ENCODE measurements at places on chromosomes 3 and 15.

DNA sequence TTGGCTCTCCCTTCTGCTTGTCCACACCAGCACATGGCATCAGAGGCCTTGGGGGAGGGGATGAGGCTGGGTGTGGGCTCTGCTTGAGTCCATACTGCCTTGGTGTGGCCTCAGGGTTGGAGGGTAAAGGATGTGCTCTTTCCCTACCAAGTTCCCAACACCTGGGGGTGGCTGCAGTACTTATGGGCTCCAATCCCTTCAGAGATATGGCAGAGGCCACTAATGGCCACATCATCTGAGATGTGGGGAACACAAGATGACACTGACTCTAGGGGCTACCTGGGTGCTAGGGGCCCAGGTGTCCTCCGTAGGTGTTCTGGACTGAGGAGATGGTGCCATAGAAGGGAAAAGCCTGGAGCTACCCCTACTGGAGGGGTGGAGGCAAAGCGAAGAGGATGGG lies 6.9 kb downstream of the CXCR6 start:
- ATAC-seq = no peak

GRCh38 chr3:18113417-18113816 lies 311.7 kb downstream of the SATB1 start:
- no peak for ATAC-seq

DNA sequence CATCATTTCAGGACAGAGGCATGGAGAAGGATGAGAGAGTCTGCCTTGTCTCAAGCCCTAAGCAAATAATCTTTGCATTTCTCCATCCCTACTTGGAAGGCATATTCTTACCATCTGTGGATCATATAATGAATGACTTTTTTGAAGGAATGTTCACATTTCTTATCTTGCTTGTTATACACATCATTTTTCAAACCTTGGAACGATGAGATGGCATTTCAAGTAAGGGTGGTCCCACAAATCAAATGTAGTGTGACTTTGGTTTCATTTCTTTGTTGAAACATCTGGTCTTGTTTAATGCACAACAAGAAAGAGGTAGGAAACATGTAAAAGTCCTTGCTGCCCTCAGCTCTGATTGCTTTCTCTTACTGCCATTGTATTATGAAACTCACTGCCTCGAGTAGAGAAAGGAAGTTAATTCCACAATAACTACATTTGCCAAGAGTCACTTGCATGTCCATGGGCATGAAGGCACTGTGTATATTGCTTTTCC lies 32.1 kb downstream of the RBMS3 start:
- ATAC-seq = peak; percentile 51

- ATAC-seq = no peak
Observed at GRCh38 chr3:111244760-111245159, 173.1 kb downstream of the NECTIN3 start.

DNA sequence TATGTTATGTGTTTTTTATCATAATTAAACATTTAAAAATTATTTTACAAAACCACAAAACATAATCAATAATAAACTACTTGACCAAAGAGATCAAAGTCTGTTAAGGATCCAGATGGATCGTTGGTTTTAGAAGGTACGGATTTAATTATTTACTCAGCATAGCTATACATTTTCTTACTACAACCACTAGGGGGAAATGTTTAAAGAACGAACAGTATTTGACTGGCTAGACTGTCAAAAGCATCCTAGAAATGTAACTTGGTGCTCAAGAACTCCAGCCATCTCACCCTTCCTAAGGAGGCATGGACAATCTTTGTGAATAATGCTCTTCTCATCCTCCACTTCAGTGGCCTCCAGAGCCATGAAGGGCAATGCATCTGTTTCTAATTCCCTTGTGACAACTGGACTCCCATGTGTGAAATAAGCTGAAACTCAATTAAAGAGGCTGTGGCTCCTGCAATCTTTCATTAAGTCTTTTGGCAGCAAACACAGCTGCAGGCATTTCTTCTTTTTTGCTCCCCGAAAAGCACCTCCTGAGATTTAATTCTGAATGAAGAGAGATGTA lies 94.7 kb upstream of the TUSC7 start:
- peak; percentile 77 for ATAC-seq

DNA sequence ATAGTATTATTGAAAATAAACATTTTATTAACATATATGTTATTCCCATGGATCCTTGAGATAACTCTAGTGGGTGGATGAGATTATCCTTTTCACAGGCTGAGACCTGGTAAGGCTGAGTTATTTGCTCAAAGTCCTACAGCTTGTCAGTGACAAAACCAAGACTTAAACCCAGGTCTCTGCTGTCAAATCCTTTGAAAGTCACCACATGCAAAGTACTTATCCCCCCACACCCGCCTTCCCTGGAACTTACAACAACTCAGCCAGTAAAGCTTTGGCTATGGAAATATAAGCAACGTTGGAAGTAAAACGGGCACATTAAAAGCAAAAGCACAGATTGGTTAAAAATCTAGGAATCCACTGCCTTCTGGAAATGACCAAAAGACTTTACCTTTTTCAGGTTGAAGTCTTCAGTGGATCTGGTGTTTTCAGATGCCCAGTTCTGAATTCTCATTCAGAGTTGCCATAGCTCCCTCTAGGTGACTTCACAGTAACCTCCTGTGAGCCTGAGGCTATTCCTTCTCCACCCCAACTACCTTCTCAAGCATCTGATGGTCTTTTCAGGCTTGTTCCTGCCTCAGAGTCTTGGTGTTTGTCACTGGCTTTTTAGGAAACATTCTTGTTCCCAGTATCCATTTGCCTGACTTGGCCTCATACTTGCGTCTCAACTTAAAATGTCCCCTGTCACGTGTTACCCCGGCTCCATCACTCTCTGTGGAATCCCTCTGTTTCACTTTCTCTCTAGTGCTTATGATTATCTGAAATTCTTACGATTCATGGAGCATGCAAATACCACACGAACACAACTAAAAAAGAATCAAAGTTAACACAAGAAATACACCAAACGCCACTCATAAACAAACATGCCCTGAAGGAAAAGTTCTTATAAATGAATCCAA lies 131.2 kb downstream of the MAGI1 start:
- no peak for ATAC-seq

- ATAC-seq = no peak
Observed at GRCh38 chr3:134481166-134481565, 4.6 kb downstream of the ANAPC13 start.

- no peak for ATAC-seq
Observed at GRCh38 chr3:15514663-15515340, 6.7 kb downstream of the COLQ start.

DNA sequence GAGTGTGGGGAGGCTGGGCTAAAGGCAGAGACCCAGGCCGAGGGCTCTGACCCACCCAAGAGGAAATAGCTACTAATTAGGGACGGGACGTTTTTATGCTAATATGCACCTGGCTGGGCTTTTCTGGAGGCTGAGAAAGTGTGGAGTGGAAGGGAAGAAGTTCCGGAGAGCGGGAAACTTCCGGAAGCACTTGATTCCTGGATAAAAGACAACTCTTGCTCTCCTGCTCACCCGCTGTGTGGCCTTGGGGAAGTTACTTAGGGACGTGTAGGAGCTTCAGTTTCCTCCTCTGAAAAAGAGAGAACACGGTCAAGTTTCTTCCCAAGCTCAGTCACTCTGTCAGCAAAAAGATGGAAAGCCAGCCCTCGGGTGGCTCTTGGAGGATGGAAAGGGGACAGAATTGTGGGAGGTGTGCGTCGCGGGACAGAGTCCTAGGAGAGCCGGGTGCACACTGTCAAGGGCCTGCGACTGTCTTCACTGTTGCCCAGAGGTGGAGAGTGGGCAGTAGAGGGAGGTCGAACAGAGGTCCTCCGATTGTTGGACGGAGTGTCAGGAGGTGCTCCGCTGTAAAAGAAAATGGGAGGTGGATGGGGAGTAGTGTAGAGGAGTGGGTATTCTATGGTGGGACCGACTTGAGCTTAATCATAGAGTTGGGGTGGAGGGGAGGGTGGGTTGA lies 43.2 kb downstream of the EPHB3 start:
- no peak for ATAC-seq

DNA sequence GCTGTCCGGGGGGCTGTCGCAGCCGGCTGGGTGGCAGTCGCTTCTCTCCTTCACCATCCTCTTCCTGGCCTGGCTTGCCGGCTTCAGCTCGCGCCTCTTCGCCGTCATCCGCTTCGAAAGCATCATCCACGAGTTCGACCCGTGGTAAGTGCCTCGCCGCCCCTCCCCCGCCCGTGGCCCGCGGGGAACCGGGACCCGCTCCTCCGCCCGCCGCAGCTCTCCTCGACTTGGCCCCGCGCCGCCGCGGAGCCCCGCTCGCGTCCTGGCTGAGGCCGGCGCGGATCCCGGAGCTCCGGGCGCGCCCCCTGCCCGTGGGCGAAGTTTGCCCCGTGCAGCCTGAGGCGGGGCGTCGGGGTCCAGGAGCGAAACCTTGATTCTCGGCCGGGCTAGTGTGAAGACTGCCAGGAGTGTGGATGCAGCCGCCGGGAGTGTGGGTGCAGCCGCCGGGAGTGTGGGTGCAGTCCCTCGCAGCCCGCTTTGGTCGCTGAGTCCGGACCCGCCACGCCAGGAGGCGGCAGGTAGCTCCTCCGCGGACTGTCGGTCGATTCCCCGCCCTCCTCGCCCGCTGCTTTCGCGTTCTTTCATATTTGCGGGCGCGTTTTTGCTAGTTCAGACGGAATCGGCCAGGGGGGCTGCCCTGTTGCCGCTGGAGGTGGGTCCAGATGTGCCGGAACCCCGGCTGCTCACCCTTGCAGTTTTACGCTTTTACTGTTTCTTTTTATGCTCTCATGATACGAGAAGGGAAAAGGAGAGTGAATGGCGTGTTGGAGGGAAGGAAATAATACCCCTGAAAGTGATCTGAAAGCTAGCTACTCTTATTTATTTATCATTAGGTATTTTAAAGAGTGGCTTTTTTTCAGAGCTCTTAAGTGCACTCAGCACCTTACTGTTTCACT lies 692 bp downstream of the STT3B start:
- ATAC-seq = peak; percentile 1

DNA sequence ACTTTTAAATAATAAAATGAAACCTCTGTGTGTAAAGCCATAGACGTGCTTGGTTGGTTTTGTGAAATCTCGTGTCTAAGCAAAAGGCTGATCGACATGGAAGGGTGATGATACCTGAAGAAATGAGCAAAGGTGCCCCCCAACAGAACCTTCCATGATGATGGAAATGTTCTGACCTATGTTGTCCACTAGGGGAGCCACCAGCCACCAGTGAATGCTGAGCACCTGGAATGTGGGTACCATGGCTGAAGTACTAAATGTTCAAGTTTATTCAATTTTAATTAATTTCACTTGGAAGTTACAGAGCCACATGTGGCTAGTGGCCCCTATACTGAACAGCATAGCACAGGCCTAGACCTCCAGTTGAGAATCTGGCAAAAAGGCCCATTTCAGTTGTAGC lies 158.8 kb downstream of the POLR2M start:
- ATAC-seq = peak; percentile 37

- ATAC-seq = no peak
Observed at GRCh38 chr3:108137460-108137814, 46.6 kb upstream of the CD47 start.

- no peak for ATAC-seq
Observed at GRCh38 chr3:83765956-83766355, 1192.8 kb upstream of the CADM2 start.

DNA sequence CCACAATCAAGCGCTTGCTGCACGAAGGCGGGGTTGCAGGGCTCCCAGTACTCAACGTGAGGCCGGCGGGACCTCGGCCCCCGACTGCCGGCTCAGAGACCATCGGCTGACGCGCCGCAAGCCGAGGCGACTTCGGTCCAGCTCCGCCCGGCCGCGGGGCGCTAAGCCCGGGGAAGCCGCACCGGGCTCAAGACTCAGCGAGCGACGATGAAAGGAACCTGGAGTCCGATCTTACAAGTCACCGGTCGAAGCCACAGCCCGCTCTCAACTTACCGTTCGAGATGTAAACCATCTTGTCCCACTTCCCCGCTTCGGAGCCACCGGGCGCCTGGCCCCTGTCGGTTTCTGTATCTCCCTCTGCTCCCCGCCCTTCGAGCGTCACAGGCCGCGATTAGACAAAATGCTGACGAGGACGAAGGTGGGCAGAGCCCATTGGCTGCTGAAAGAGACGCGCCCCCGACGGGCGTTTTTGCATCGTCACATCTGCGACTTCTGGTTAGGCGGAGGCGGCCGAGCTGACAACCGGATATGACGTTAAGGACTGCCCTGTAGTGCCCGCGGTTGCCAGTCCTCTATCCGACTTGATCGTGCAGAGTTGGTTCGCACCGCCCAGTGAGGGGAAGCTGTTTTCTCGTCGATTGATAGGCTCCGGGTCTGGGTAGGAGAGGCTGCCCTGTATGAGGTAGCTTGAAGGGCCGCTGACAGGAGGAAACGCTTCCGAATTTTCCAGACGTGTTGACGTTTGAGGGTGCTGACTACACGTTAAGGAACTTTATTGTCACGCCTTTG lies at the start of gene SELENOK:
TSS of gene SELENOK (minus strand) at position 363 of the 789 bp plus-strand sequence.
- peak; percentile 99 for ATAC-seq

- ATAC-seq = no peak
Observed at GRCh38 chr3:187587076-187587475, 83.1 kb downstream of the SST start.

DNA sequence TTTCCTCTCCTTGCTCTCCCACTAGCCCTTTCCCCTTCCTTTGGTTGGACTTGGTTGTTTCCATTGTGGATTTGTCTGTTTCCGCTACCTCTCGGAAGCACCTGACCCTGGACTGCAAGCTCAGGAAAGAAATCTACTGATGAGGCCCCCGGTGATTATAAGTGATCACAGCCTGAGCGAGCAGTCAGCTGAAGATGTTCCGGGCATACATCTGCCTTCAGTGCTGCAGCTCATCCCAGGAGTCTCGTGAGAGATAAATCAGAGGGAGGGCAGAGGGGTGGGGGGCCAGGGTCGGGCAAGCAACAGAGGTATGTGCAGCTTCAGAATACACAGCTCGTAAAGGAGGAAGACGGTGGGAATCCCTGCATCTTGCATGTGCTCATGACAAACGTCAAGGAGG lies 102.1 kb downstream of the MRPL46 start:
- no peak for ATAC-seq

- no peak for ATAC-seq
Observed at GRCh38 chr15:68781217-68781616, 39.5 kb downstream of the ANP32A start.

GRCh38 chr3:73254062-73254461 lies 192.6 kb downstream of the EBLN2 start:
- ATAC-seq = no peak

DNA sequence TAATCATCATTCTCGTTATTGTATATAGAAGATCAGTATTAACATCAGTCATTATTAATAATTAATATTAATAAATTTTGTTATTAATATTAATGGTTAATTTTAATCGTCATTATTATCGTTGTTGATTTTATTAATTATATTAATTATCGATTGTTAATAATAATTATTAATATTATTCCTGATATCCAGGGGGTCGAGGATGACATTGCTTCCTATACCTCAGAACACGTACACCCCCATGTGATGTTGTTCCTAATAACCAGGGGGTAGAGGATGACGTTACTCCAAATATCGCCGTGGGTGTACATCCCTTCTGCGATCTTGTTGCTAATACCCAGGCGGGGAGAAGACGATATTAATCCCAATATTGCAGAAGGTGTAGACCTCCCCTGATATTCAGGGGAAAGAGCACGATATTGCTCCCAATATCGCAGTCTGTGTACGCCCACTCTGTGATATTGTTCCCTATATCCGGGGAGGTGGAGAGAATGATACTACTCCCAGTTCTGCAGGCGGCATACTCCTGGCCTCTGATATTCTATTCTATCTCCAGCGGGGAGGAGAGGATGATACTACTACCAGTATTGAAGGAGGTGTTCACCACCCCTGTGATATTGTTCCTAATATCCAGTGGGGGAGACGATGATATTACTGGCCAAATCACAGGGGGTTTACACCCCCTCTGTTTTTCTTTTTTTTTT lies 22.3 kb upstream of the BMF start:
- ATAC-seq = no peak

GRCh38 chr3:43870844-43871626 lies 180.3 kb downstream of the ABHD5 start:
- ATAC-seq = peak; percentile 6
